ENCODE measurements at places on chromosomes 7 and 10.

DNA sequence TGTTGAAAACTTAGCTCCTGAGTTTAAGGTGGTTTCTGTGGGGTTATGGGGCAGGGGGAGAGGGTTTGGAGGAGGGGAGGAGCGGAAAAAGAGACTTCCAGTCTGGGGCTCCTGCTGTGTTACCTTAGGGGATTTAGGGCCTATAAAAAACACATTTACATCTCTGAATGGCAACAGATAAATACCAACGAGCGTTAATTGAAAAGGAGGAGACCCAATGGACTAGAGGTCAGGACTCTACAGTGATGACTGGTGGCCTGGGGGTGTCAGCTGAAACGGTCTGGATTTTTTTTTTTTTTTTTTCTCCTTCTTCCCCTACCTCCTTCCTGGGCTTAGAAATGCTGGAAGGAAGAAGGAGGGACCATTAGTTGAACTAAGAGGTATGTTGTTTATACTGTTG, 47.4 kb downstream of the AUTS2 start:
- no peak for DNase-seq

- DNase-seq = no peak
Observed at GRCh38 chr7:41169317-41169716, 533.6 kb downstream of the INHBA start.

DNA sequence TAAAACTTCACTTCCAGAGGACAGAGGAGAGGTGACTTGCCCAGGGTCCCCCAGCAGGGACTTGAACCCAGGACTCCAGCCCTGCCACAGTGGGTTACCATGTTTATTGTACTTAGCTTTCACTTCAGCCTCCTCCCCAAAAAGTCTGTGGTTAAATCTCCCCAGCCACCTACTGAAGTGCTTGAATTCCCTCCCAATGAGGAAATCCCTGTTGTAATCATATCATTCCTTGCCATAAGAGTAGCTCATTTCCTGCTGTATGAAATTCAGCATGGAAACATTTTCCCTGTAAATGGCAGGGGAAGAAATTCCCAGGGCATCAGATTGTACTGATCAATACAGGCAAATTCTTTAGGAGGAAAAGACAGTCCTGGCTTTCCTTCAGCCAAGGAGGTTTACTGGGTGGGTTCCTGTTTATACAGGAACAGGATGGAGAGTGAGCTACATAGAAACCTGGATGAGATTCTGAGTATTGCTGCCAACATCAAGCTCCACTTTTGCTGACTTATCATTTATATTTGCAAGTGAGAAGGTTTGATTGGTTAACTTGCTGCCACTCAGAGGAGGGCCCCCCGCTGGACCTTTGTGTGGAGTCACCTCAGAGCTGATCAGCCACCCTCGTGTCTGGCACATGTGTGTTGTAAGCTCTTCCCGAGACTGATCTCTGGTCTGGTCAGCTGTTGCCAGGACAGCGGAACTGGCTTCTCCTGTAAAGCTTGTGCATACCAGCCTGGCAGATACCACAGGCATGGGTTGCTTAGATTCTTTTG, 16.4 kb upstream of the PDZD8 start:
- DNase-seq = no peak

- no peak for DNase-seq
Observed at GRCh38 chr10:98642281-98642680, 195.5 kb upstream of the HPS1 start.

DNA sequence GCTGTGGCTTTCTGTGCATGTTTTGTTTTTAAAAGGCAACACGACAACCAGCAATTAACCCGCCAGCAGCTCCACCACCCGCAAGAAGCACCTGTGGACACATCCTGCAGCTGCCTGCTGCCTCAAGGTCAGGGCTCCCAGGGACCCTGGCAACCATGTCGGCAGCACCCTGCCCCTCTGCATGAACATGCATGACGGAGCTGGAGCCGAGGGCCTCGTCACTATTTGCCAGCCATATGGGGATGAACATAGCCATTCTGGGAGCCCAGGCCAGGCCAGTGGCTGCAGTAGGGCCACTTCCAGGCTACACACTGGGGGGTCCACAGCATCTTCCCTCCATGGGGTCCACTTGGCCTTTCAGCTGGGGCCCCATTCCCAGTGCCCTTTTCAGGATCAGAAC, 52.9 kb downstream of the CAMK2B start:
- peak; percentile 48 for DNase-seq

- DNase-seq = no peak
Observed at GRCh38 chr7:43727494-43727893, 1.8 kb downstream of the COA1 start.

GRCh38 chr10:69333205-69333604, 54.9 kb downstream of the HK1 start:
- DNase-seq = no peak

DNA sequence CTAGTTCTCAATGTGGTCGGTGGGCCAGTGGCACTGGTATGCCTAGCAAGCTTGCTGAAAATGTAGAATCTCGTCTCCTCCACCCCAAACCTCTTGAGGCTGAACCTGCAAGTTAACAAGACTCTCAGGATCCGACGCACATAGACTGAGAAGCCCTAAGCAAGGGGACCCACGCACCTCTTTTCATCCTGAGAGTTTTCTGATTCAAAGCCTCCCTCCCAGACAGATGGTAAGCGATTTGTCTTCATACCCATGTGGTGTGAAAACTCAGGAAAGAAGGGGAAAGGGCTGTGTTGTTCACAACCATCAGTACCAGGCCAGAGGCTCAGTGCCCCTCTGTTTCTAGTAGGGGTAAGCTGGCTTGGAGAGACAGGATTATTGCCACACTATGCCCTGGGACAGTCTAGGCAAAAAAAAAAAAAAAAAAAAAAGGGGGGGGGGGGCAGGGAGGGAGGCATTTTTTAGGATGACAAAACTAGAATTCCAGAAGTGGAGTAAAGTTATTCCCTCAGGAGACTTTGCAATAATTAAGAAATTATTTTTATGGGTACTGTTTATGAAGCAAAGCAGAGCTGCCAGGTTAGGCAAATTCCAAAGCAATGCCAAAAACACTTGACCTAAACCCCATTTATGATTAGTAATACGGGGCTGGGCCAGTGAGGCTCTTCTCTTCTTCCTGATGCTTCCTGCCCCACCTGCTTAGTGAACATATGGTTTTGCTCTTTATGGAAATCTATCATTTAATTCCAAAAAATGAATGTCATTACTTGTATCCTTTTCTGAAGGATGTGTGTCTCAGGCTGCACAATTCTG, 117.6 kb upstream of the PDLIM1 start:
- no peak for DNase-seq

GRCh38 chr10:6494936-6495592, 85.0 kb downstream of the PRKCQ start:
- no peak for DNase-seq

- DNase-seq = no peak
Observed at GRCh38 chr7:5773661-5774086, 7.8 kb downstream of the RNF216 start.

- no peak for DNase-seq
Observed at GRCh38 chr7:158614700-158615099, 27.1 kb upstream of the PTPRN2 start.

- peak; percentile 13 for DNase-seq
Observed at GRCh38 chr10:29239569-29240472, 49.0 kb upstream of the LYZL1 start.

DNA sequence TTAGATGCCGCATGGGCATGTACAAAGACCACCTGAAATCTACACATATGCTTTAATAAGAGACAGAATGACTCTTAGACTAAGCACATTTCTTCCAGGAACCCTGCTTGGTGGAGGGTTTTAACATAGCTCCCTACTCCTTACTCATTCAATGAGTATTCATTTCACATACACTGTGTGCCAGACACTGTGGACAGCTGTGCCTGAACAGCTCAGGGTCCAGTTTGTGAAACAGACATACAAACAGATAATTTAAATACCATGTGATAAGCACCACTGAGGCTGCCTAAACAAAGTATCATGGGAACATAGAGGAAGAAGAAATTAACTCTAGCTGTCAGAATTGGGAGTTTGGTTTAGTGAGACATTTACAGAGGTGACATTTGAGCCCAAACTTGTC, 65.2 kb upstream of the ITPRID1 start:
- no peak for DNase-seq

DNA sequence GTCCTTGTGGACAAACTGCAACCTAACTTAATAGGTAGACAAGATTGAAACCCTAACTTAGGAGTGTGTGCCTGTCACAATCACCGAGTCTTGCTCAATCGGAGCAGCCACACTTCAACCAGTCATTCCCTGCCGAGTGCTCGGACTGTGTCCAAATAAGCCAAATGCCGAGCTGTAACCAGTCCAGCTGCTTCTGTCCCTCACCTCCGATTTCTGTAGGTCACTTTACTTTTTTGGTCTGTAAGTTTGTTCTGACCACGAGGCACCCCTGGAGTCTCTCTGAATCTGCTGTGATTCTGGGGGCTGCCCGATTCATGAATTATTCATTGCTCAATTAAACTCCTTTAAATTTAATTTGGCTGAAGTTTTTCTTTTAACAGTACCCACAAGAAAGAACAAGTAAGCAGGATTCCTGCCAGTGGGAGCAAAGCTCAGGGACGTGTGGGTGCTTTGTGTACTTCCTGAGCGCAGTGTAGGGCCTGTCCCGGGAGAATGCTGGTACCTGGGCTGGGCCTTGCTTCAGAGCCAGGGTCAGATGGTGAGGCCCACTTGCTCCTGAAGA, 140.1 kb downstream of the ACTR3B start:
- no peak for DNase-seq

DNA sequence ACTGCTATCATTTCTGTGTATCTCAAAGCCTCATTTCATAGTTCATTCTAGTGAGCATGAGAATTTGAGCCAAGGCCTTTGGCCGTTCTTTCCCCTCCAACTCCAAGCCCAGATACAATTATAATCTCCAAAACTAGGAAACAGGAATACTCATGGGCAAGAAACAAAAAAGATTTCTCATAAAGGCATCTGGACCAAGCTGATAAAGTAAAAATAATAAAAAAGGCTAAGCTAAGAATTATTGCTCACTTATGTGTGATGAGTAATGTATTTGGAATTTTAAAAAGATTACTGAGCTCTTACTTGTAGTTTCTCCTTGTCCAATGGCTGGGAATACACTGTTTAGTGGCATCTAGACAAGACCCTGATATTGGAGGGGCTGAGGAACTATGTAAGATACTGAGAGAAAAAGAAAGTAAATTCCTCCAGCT, 196.4 kb upstream of the POM121L12 start:
- no peak for DNase-seq

DNA sequence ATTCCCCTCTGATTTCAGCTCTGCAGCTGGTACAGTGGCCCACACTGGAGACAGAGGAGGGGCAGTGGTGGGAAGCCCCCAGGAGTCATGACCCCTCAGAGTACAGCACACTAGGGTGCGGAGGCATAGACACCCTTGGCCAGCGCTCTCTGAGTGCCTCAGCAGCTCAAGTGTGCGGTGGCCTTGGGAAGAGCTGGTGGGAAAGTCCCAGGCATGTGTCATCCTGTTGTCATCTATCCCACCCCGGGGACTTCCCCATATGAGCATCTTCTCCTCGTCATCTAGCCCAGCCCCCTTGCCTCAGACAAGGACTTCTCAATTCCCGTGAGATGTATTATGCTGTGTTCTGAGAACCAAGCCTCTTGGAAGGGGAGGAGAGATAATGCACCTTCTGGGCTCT, 15.6 kb upstream of the PPIF start:
- no peak for DNase-seq

DNA sequence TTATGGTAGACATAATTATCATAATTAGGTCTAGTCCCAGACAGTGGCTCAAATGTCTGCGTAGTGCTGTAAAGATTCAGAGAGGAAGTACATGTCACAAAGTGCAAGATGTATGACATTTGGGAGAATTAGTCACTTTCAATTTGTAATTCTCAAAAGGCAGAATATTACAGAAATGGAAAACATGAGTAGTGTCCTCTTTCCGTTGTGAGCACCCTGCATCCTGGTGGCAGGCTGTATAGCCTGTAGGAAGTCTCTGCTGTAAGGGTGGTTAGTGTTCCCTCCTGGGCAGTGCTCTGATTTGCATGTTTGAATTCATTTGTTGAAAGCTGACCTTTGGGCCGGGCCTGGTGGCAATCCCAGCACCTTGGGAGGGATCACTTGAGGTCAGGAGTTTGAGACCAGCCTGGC, 17.0 kb downstream of the CDK14 start:
- DNase-seq = peak; percentile 26

- DNase-seq = no peak
Observed at GRCh38 chr10:131856441-131857094, 44.2 kb upstream of the PPP2R2D start.

DNA sequence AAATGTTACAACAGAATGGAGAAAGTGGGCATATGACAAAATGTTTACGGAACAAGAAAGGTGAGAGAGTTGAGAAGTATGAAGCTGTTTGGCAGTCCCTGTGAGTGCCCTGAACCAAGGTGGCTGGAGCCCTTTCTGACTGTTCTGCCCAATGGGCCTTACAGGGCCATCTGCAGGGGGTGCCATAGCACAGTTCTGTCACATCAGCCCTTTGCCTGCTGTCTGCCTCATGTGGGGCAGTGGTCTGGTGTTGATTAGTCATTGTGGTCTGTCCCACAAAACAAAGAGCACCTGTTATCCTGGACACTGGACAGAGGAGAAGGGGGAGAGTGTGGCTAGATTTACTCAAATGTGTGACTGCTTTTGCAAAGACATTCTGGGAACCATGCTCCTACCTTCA, 51.5 kb upstream of the OSBPL3 start:
- DNase-seq = no peak

- no peak for DNase-seq
Observed at GRCh38 chr7:77687747-77688144, 8.5 kb upstream of the RSBN1L start.

DNA sequence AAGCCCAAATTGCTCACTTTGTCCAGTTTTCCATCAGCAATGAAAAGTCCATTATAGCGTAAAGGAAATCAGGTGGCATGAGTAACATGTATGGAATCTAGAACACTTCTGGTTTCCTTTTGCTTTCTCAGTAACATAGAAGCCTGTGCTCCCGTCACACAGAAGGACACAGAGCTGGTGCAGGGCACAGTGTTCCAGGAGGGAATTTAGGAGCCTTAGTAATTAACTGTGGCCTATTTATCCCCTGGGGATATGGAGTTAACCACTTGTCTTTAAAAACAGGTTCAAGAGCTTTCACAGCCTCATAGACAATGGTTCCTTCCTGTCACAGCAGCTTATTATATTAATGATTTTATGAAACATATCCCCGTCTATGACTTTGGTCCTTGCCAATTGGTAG, 189.9 kb downstream of the NEBL start:
- DNase-seq = no peak

- no peak for DNase-seq
Observed at GRCh38 chr7:25624833-25625232, 396.5 kb upstream of the NPVF start.

- no peak for DNase-seq
Observed at GRCh38 chr7:2913760-2914387, 69.8 kb upstream of the GNA12 start.

GRCh38 chr7:26965724-26966123, 101.3 kb upstream of the SKAP2 start:
- no peak for DNase-seq

DNA sequence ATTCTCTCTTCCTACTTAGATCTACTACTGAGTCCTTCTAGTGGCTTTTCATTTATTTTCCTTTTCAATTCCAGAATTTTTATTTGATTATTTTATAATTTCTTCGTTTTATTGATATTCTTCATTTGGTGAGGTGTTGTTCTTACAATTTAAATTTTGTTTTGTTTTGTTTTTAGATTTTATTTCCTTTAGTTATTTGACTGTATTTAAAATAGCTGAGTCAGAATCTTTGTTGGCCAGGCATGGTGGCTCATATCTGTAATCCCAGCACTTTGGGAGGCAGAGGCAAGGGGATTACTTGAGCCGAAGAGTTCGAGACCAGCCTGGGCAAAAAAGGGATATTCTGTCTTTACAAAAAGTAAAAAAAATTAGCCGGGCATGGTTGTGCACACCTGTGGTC, 36.1 kb downstream of the AKAP9 start:
- DNase-seq = no peak

GRCh38 chr7:25549271-25549921, 321.1 kb upstream of the NPVF start:
- no peak for DNase-seq

Data from NCI-H2081 (cell line).